ENCODE measurements at places on chromosomes 3 and 15.

- DNase-seq, result no peak
Observed at GRCh38 chr15:88654430-88655102, 15.8 kb downstream of the ISG20 start.

- DNase-seq, result no peak
Observed at GRCh38 chr3:142215106-142215505, 10.3 kb downstream of the GK5 start.

DNA sequence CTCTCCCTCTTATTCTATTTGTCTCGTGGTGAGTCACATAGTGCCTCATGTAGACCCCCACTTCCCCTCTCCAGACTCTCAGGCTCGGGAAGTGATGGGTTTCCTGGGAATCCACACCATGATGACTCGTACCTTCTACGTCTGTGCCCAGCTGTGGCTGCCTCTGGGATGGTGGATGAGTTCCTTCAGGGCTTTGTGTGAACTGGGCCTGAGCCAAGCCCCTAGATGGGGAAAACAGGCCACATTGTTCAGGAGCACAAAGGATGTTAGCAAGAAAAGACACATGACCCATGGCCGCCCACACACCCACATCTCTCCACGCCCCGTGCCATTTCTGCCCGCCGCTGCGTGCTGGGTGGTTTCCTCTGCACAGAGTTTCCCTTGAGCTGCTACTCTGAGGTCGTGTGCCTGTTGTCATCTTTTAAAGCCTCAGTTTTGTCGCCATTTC is 10.5 kb downstream of the ISG20 start:
- no peak for DNase-seq

GRCh38 chr3:48473617-48473952 is 27.0 kb downstream of the ATRIP start:
- DNase-seq, result no peak

DNA sequence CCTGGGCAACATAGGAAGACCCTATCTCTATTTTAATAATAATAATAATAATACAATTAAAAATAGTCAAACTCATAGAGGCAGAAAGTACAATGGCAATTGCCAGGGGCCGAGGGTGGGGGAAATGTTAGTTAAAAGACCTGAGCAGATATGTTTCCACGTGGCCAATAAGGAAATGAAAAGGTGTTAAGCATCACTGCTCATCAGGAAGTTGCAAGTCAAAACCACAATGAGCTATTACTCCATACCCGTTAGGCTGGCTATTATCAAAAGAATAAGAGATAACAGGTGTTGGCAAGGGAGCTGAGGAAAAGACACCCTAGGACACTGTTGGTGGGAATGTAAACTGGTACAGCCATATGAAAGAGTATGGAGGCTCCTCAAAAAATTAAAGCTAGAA is 60.4 kb upstream of the PRSS50 start:
- no peak for DNase-seq

- DNase-seq, result no peak
Observed at GRCh38 chr3:181316482-181316881, 326.9 kb upstream of the DNAJC19 start.
